ENCODE measurements at places on chromosomes 5 and 9. TPM values are rescaled to one million over a fixed set of nuclear protein-coding genes. Genes with fewer than 3 reads are reported as not detected.
A peak's percentile ranks its signal among the peaks of the same experiment; 100 is the strongest.

- DNase-seq: no peak
These were observed 5.1 kb downstream of the SPZ1 start for GRCh38 chr5:80324912-80325311.

PCDHB5 gene
- total RNA-seq: not detected

PDCD1LG2 gene
- total RNA-seq: 2.0 TPM

DNA sequence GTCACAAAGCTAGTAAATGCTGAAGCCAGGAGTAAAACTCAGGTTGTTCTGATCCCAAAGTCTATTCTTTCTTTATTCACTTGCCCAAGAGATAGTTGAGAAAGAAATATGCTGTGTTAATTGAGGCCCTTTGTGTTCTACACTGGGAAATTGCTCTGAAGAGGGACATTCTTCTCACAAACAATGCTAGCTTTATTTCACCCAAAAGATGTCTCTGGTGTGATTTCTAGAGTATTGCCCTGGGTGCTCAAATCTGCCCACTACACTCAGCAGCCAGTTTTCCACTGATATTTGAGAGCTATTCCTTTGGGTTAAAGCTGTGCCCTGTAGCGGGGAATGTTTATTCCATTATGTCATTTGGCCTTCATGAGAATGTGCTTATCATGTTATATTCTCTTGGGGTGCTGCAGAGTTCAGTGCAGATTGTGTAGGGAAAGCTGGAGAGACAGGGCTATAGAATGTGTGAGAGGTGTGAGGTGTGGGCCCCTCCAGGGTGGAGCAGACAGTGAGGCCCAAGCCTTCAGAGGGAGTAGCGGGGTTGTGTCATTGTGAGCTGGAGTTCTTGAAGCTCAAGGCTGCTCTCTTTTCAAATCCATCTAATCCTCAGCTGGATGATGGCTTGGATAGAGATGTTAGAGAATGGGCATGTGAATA is 21.0 kb upstream of the C5orf63 start:
- no peak for DNase-seq

DNA sequence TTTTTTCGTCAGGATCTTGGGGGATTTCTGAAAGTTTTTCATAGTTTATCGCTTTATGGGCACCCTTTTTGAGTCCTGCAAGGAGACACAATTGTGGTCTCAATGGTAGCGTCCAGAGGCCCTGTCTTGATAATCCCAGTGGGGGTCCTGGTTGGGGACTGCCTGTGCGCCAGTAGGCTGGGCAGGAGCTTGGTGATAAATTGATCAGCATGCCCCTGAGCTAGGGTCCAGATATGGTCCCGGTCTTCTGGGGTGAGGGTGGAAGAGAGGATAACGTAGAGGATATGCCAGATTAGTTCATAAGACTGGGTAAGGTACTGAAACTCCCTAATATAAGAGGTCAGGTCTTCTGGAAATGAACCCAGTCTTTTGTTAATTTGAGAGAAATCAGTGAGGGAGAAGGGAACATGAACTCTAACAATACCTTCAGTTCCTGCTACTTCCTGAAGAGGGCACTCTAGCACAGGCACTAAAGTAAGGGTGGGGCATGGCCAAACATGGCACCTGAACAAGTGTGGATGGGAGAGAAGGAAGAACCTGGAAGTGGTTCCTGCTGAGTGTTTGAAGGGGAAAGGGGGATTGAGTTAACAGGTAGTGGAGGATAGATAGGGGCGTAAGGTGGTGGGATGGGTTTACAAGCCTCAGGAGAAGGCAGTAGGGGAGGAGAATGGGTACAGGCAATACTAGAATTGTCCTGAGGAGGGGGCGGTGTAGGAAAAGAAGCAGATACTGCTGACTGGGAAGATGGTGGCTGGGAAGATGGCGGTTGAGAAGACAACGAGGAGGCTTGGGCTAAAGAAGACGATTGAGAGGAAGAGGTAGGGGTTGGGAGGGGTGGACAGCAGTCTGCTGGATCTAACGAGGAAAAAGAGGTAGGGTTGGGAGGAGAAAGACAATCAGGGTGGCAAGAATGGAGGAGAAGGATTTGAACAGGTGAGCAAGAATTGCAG is 33.8 kb upstream of the ANXA2R start:
- peak; percentile 36 for DNase-seq

DNA sequence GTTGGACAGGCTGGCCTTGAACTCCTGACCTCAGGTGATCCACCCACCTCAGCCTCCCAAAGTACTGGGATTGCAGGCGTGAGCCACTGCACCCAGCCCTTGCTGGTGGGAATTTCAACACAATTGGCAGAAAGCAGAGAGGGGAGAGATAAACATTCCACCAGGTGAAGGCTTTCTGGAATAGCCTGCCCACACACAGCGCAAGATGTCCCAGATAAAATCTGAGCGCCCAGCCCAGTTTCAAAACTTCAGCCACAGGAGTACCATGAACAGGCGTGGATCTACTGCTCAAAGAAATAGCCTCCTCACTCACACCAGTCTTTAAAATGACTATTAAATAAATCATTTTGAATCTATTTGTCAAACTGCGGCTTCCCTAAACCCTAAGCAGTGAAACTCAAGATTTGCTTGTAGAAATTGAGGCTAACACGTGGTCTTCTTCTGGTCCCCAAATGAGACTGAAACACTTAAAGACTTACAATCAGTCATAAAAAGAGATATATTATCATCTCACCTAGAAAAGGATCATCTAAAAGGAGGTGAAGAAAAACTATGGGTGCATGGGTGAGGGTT is 34.7 kb downstream of the CAPSL start:
- DNase-seq: no peak

SLC25A25 gene
- total RNA-seq: 11.3 TPM

DNA sequence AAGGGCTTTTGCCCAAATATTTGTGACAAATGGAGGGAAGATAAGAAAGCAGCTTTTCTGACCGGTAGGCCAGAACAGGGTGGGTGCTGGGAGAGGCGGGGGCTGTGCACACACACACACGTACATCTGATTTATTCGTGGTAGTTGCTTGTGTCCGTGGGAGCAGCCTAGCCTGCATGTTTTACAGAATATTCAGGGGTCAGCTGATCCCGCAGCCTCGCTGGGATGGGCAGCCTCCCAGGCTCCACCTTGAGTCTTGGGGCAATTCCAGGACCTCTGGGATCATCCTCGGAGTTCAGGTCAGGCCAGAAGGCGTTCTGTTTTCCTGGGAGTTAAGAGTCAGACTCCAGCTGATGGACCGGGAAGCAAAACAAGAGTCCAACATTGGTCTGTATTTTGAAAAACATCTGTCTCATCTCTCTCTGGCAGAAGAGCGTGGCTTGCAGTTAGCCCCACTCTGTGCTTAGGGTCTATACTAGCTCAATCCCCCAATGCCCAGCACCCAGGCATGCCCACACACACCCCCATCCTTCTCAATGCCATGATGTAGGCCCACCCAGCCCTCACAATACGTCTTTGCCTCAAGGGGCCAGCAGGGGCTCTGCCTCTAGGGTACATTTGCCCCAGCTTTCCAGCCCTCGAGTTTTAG is 210.6 kb downstream of the GOLPH3 start:
- no peak for DNase-seq

DNA sequence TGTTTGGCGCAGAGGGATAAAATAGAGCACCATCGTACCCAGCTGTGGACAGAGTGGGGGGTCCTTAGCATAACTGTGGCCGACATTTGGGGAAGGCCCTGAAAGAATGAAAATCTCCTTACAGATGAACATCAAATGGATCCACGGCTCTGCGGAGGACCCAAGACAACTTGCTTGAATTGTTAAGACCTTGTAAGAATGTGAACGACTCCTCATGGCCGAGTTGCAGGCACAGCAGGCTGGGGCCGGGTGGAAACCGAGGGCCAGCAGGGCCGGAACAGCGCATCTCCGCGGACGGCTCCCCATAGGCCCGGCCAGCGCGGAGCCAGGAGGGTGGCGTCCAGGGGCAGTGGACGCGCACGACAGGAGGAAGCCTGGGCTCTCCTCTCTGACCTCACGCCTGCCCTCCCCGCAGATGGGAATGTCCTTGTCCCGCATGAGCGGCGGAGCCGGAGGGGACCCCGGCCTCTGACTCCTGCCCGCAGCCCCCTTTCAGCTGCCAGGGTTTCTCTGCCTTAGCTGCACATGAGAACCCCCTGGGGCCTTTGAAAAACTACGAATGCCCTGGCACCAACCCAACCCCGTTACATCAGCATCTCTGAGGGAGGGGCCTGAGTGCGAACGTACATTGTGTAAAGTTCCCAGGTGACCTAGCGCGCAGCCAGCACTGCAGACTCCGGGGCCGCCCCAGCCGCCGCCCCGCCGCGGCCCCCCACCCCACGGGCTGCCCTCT is 36.2 kb upstream of the PTCH1 start:
- DNase-seq: no peak

EXD3 gene
- total RNA-seq: 8.0 TPM

- peak; percentile 56 for DNase-seq
These were observed 246.5 kb downstream of the SYK start for GRCh38 chr9:91047993-91048607.

DNA sequence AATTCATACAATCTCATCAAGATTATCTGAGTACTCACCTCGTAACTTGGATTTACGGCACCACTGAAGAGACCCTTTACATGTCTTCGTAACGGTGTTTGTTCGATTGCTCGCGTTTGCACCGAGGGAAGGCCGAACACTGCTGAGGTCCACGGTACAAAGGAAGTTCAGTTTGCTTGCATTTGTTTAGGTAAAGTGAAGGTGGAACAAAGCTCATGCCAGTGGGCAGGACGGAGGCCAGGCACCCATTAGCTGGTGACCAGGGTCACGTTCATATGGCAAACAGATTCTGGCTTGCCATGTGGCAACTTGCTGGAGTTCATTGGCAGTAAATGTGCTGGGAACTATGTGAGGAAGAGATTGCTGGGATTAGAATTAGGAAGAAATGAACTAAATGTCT is 164.8 kb downstream of the MACROH2A1 start:
- no peak for DNase-seq

DNA sequence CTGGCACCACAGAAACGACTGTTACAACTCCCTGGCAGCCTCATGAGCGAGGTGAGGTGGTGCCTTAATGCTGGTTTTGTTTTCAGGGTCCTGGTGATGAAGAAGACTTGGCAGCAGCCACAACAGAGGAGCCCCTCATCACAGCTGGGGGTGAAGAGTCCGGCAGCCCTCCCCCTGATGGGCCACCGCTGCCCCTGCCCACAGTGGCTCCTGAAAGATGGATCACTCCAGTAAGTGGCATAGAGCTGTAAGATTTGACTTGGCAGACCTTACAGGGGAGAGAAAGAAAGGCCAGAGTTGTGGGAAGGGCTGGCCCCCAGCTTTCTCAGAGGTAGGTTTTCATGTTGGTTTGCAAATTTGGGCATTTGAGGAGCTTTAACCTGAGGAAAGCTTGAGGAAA is 72.2 kb downstream of the COL15A1 start:
- no peak for DNase-seq

PTBP3 gene
- 108 TPM for total RNA-seq

- DNase-seq: no peak
These were observed 29.0 kb downstream of the AUH start for GRCh38 chr9:91332546-91333231.

DNA sequence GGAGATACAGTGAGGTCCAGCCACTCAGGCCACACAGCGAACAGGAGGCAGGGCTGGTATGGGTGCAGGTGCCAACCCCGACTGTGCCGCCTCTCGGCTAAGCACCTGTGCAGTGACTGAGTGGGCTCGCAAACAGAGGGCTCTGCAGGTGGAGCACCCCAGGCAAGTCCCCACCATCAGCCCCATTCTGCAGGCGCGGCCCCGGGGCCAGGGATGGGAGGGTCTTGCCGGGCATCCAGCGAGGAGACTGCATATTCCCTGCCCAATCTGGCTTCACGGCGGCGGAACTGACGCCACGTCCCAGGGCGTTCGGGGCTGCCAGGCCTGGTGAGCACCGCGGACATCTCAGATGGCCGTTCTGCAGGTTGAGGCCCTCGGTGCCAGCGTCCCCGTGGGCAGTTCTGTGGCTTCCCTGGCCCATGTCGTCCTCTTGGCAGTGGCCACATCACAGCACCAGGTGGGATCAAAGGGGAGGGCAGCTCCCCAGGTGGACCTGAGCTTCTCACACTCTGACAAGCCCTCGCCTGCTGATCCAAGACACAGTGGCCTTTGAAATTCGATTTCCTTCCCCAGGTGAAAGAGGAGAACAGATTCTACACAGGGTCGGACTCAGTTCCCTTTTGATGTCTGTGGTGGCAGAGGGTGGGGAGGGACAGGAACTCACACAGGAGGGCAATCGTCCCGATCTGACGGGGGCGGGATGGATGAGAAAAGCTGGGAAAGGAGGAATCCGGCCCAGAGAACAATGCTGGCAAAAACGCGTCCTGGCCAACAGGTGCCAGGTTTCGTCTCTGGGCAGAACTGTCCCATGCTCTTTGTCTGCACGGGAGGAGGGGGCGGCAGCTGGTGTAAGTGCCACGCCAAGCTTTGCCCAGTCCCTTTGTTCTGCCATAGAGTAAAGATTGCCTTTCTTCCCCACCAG is 18.8 kb downstream of the DBH start:
- DNase-seq: no peak

- no peak for DNase-seq
These were observed 41.9 kb upstream of the UBTD2 start for GRCh38 chr5:172325452-172325851.

DNA sequence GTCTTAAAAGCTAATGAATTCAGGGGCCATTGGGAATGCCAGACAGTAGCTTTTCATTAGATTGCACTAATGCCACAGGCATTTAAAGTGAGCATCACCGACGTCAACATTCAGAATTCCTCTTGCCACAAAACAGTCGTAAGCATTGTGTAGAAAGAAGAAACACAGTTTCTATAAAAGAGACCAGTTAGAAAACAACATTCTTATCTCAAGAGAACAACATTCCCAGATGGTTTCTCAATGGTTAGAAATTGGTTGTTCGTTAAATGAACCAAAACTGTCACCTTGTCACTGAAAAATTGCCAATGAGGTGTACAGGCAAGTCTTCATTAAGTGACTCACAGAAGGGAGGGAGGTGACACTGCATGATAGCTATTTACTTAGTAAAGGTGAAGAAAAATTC is 401.6 kb upstream of the PRR16 start:
- no peak for DNase-seq

GRCh38 chr5:116573702-116574366 is 789 bp downstream of the SEMA6A start:
- no peak for DNase-seq

- DNase-seq: no peak
These were observed 3.5 kb downstream of the CRB2 start for GRCh38 chr9:123359546-123359945.

DNA sequence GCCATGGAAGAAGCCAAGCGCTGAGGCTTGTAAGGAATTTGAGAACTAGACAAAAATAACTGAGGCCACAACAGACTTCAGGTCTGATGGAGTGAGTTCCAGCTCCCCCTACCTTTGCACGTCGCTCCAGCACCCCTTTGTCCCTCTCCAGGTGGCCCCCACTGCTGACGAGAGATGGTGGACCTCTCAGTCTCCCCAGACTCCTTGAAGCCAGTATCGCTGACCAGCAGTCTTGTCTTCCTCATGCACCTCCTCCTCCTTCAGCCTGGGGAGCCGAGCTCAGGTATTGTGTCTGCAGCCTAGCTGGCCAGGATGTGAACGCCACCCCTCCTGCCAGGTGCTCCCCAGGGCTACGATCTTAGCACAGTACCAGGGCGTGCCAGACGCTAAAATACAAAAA is 5.2 kb downstream of the BTNL9 start:
- no peak for DNase-seq

LAMC3 gene
- not detected for total RNA-seq

Data from activated T-helper 2 cell treated with anti-CD3 and anti-CD28 coated beads, Interferon-gamma antibody, Interleukin-2, Interleukin-4, amounts not matched to agents 10 μg/mL and 5 μg/mL and 100 μg/mL, durations not matched to agents 14 hours and 24 hours and 36 hours (primary cell).